WTC11 (cell line): ENCODE measurements at places on chromosomes 1 and 21. TPM values are rescaled to one million over a fixed set of nuclear protein-coding genes. Genes with fewer than 3 reads are reported as not detected.

PHLDA3 gene
- total RNA-seq: 53.9 to 95.1 TPM (median 59.7 TPM) in 3 replicates

GRHL3 gene
- 1.5 to 3.0 TPM (median 2.5 TPM) in 3 replicates for total RNA-seq

GPR25 gene
- 0.14 to 0.16 TPM in 2 of 3 replicates, not detected in the other for total RNA-seq

SUSD4 gene
- total RNA-seq: 1.8 to 2.6 TPM (median 2.6 TPM) in 3 replicates

TRNP1 gene
- 37.6 to 51.4 TPM (median 49.4 TPM) in 3 replicates for total RNA-seq

RIIAD1 gene
- total RNA-seq: 0.92 TPM in 1 of 3 replicates, not detected in the others

HSD3B1 gene
- total RNA-seq: not detected in 3 replicates

CACNA1S gene
- 0.02 to 0.09 TPM (median 0.07 TPM) in 3 replicates for total RNA-seq

SGIP1 gene
- total RNA-seq: 3.2 to 3.9 TPM (median 3.3 TPM) in 3 replicates

FLAD1 gene
- 71.1 to 88.3 TPM (median 71.2 TPM) in 3 replicates for total RNA-seq

PTCH2 gene
- 0.71 to 1.1 TPM (median 0.96 TPM) in 3 replicates for total RNA-seq

CGN gene
- total RNA-seq: 52.4 to 68.7 TPM (median 55.6 TPM) in 3 replicates

ASPM gene
- 39.0 to 44.5 TPM (median 40.5 TPM) in 3 replicates for total RNA-seq

FOXD2 gene
- 0.05 to 0.07 TPM (median 0.05 TPM) in 3 replicates for total RNA-seq

AMY2A gene
- total RNA-seq: 0.48 to 0.55 TPM (median 0.55 TPM) in 3 replicates

CD84 gene
- total RNA-seq: 0.02 to 0.30 TPM (median 0.17 TPM) in 3 replicates

BRINP3 gene
- 0.28 to 0.64 TPM (median 0.46 TPM) in 3 replicates for total RNA-seq

SLC44A3 gene
- total RNA-seq: 4.7 to 7.2 TPM (median 6.9 TPM) in 3 replicates

TMEM61 gene
- total RNA-seq: 0.41 to 0.74 TPM (median 0.44 TPM) in 3 replicates
